Daoy (cell line): ENCODE measurements at places on chromosomes 16 and 17. TPM values are rescaled to one million over a fixed set of nuclear protein-coding genes. Genes with fewer than 3 reads are reported as not detected.

DNA sequence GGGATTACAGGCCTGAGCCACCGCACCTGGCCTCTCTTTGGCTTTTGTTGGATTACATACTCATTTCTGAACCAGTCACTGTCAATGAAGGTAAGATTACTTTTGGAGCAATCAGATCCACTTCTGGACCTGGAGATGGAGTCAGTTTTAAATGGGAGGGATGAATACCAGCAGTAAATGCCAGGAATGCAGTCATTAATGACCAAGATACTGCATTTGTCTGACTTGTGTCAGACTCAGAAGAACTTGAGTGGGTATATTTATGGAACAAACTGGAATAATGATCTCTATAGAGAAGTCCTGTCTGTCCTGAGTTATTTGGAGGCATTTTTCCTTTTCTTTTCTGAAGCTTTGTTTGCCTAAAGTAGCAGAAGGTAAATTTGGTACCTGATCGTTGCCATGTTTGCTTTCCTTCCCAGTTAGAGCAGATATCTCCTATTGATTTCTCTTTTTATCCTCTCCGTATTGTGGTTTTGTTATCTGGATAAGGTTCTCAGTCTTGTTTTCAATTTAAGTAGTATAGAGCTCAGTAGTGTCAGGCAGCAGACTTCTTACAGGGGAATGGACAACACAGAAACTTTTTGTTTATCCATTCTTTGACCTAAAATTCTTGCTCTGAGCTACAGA is 10.7 kb downstream of the NLK start:
- no peak for DNase-seq

- DNase-seq: no peak
These were observed 32.4 kb downstream of the SCNN1B start for GRCh38 chr16:23334457-23334853.

NOTUM gene
- 0.11 and 0.51 TPM in 2 replicates for total RNA-seq

GRCh38 chr16:20952139-20952920 is 51.8 kb downstream of the LYRM1 start:
- no peak for DNase-seq

DNA sequence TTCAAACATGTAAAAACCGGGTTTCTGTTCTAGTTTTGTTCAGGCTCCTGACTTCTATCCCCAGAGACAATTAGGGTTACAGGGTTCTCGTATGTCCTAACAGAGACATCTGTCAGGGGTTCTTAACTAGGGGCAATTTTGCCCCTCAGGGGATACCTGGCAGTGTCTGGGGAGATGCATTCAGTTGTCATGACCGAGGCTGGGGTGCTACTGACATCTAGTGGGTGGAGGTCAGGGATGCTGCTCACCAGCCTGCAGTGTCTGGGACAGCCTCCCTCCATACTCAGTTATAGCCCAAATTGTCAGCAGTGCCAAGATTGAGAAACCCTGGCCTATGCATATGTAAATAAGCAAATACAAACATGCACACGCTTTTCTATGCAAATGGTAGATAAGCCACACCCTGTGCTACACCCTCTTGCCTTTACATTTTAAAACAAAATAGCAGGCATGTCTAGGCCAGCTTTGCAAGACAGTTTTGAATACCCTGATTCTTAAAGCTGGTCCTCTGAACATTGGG is 37.4 kb downstream of the CLEC16A start:
- DNase-seq: no peak

GRCh38 chr17:733743-734142 is 1.3 kb downstream of the TLCD3A start:
- DNase-seq: no peak

ZPBP2 gene
- total RNA-seq: not detected in 2 replicates

GRCh38 chr16:87149051-87149450 is 168.1 kb downstream of the C16orf95 start:
- DNase-seq: peak; percentile 27
